Germinal center (tissue), 1 donor: ENCODE measurements at places on chromosomes 7 and 10.

DNA sequence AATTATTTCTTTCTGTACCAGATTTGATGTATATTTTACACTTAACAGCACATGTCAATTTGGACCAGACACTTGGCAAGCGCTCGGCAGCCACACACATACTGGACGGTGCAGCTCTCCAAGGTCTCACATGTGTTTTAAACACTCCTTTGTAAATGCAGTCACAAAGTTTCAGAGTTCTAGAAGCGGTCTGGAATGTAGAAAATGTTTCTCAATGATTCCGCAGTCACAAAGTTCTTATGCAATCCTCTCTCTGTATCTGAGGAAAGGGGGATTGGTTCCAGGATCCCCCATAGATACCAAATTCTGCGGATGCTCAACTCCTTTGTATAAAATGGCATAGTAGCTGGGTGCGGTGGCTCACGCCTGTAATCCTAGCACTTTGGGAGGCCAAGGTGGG is 253.0 kb upstream of the GRB10 start:
- no peak for DNase-seq

- no peak for DNase-seq
Observed at GRCh38 chr7:70635633-70636032, 496.3 kb upstream of the GALNT17 start.

DNA sequence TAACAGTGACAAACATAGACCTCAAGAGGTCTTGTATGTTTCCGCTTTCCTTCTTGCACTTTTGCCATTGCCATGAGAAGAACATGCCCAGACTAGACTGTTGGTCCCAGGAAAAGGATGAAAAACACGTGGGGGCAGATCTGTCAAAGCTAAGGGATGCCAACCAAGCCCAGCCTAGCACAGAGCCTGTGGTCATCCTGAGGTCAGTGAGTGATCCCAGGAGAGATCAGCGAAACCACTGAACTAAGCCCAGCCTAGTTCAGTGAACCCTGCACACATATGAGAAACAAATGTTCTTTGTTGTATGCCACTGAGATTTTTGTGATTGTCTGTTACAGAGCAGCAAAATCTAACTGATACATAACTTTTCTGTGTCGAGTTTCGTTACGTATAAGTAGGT is 718.8 kb downstream of the MAGI2 start:
- no peak for DNase-seq

- no peak for DNase-seq
Observed at GRCh38 chr10:132183046-132183445, 3.7 kb upstream of the DPYSL4 start.

- DNase-seq = no peak
Observed at GRCh38 chr10:50251394-50251793, at the start of gene ASAH2. ASAH2 (minus strand) TSS chr10:50251516; CDS start chr10:50248610, 2,906 bp downstream.

GRCh38 chr7:32077806-32078205 is 7.6 kb upstream of the PDE1C start:
- DNase-seq = no peak

GRCh38 chr7:122702872-122703510 is at the start of gene RNF148:
RNF148 (minus strand) TSS chr7:122702922; CDS start chr7:122702750, 172 bp downstream.
- DNase-seq = no peak

- DNase-seq = no peak
Observed at GRCh38 chr10:100209303-100209702, 20.1 kb downstream of the CHUK start.

DNA sequence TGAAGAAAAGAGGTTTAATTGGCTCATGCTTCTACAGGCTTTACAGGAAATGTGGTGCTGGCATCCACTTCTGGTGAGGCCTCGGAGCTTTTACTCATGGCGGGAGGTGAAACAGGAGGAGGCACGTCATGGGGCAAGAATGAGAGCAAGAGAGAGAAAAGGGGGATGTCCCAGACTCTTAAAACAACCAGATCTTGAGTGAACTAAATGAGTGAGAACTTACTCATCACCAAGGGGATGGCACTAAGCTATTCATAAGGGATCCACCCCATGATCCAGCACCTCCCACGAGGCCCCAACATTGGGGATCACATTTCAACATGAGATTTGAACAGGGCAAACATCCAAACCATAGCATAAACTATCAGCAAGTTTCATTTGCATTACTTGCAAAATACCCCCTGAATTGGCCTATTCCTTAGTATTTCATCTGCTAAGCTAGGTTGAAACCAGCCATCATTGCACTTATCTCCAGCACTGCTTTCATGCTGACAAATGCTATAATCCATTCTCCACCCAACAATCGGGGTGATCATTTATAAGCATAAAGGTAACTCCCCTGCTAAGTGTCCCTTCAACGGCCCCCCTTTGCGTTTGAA is 179.0 kb downstream of the NOC3L start:
- DNase-seq = no peak
